A549 treated with GW870086 at 1 μM for 4 hours (cell line): ENCODE measurements at places on chromosomes 3 and 15. TPM values are rescaled to one million over a fixed set of nuclear protein-coding genes. Genes with fewer than 3 reads are reported as not detected.

IL17RB gene
- 0.71 to 1.2 TPM (median 0.96 TPM) in 5 replicates for total RNA-seq

GPR160 gene
- total RNA-seq, result 1.2 to 2.1 TPM (median 1.6 TPM) in 5 replicates

ANKUB1 gene
- not detected in 5 replicates for total RNA-seq

GOLGA6L7 gene
- not detected in 5 replicates for total RNA-seq

LPCAT4 gene
- total RNA-seq, result 47.2 to 62.6 TPM (median 59.1 TPM) in 5 replicates

ZNF35 gene
- total RNA-seq, result 6.1 to 7.0 TPM (median 6.5 TPM) in 5 replicates

TIGIT gene
- not detected in 5 replicates for total RNA-seq

PIK3CB gene
- total RNA-seq, result 13.9 to 18.9 TPM (median 16.9 TPM) in 5 replicates
